ENCODE measurements at places on chromosomes 1 and 21.

DNA sequence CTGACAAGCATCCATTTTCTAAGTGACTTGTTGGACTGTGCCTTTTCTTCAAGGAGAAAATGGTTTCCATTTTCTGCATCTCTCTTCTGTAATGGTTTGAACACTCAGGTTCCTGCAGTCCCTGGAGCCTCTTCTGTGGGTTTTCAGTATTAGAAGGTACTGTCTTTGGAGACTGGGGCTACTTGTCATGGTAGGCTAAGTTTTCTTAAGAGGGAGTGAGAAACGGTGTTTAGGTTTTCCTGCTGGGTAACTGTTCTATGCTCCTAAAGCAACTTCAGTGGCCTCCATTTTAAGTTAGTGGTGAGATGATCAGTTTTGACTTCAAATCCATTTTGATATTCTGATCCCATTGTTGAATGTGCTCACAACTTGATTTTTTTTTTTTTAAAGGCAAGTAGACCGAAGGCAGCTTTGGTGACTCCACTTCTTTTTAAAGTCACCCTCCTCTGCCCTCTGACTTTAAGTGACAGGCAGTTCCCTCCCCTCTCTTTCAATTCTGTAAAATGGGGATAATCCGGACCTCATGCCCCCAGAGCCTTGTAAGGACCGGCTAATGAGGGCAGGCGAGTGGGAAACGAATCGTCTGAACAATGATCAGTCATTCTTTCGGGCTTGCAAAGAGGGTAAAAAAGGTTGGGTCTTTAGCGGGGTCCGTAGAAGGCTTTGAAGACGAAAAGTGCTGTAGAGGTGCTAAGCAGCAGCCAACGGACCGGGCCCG, 1.0 kb upstream of the ARID1A start:
- DNase-seq: no peak

DNA sequence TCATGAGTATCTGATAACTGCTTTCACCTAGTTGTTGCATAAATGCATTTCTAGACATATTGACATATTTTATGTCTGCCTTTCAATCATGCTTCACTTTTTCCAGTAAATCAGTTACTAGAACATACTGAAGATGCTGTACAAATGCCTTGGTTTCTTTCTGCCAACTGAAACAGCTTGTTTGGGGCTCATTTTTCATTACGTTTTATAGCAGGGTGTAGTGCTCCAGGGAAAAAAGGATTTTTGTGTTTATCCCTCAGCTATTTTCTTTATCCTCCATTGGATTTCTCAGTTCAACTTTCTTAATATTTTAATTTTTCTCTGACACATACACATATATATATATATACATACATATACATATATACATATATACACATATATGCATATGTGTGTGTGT, 51.7 kb downstream of the IL23R start:
- DNase-seq: no peak

DNA sequence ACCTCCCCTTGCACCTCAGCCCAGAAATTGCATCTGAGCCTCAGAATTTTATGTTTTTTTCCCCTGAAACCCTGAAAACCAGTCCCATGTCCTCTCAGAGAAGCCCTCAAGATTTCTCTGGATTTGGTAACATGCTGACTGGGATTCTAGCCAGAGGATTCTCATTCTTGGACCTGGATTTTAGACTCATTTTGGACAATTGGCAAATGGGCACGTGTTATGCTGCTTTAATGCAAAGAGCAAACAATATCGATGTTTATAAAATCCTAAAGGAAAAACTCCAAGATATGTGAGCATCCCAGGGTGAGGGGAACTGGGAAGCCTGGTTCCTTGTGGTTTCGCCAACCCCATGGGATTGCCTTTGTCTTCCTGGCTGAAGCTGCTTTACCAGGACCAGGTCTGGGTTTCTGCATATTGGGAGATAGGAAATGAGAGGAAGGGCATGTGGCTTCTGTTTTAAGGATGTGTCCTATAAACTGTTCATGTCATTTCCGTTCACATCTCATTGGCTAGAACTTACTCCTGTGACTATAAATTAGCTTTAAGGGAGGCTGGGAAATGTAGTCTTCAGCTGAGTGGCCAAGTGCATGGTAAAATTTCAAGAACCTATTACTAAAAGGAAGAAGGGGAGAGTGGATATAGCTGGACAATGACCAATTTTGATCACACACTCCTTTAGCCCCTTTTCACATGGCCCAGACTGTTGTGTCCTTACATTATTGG, 27.2 kb upstream of the BCL10 start:
- no peak for DNase-seq

DNA sequence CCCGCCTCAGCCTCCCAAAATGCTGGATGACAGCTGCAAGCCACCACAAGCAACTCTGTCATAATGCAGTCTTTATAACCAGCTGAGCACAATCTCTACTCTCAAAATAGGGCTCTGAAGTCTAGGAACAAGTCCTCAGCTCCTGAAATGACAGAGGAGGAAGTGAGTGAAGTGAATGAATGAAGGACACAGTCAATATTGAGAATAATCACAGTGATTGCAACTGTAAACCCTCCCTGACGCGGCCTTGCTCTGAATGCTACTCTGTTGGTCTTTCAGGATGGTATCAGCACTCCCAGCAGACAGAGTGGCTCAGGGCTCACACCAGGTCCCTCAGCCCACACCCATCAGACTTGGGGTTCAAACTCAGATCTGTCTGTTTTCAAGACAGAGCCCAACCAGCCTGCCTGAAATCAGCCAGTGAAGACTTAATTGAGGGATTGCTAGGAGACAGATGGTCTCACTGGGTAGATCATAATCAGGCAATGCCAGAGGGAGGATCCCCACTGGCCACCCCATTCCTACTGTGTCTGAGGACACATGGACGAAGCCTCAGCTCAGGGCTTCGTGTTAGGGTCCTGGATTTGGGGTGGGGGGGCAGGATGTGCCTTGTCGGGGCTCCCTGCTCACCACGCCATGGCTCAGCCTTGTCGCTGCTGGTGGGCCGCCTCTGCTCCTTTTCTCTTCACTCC, 20.9 kb downstream of the RNF187 start:
- no peak for DNase-seq

GRCh38 chr1:239711768-239712167, 325.4 kb downstream of the CHRM3 start:
- DNase-seq: no peak

GRCh38 chr1:244199902-244200301, 148.8 kb downstream of the ZBTB18 start:
- no peak for DNase-seq
